ENCODE measurements at places on chromosomes 4 and X.
A peak's percentile ranks its signal among the peaks of the same experiment; 100 is the strongest.

DNA sequence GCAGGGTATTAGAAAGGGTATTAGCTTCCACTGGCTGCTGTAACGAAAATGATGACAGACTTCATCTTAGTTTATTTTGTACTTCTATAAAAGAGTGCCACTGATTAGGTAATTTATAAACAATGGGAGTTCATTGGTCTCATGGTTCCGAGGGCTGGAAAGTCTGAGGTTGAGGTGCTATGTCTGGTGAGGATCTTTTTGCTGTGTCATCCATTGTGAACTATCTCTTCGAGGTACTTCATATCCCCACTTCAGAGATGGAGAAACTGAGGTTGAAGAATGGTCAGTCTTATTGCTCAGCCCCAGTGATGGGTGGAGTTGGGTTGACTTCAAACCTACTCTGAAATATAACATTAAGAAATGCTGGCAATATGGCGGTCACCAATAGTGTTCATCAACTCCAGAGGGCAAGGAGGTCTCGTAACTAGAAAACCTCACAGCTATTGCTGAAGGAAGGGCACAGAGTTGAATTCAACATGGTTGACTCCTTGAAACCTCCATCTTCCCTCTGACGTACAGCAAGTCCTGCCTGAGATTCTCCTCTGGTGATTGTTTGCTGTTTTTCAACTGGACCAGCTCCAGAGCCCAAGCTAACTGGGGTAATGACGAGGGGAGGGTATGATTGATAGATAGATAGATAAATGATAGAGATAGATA lies 53.6 kb upstream of the SHOX start:
- no peak for DNase-seq

DNA sequence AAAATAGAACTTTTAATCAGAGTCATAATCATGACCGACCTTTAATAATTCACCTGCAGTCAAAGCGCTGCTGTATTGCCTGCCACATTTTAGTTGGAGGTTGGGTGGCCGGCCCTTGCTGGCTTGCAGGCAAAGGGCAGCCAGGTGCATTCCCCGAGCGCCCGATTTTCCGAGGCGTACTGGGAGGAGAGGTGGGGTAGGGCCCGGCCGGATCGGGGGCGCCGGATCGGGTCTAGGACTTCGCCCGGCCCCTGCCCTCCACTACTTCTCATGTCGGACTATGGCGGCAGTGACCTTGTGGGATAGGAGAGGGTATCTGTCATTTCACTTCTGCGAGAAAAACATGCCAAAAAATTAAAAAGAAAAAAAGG lies 2.5 kb upstream of the RS1 start:
- peak; percentile 67 for DNase-seq

- DNase-seq: no peak
Measured at GRCh38 chrX:39152106-39152649, 350.9 kb downstream of the MID1IP1 start.

GRCh38 chr4:114384629-114385028 lies 214.0 kb upstream of the UGT8 start:
- DNase-seq: no peak

DNA sequence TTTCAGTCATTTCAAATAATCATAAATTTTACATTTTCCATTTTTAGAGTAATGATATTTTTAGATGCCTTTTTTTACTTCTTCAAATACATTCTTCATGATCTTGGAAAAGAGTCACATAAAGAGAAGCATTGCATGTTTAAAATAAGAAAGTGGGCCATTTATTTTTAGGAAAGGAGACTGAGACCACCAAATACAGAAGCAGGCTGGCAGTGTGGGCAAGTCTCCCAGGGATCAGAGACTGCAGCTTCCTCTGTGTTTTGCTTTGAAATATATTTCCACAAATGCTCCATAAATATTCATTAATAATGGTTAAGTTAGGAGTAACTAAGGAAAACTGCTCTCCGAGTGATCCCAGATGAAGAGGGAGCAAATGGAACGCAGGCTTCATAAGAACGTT lies 276.7 kb downstream of the DCTD start:
- DNase-seq: no peak

GRCh38 chrX:101617211-101618191 lies at the start of gene ARMCX6:
ARMCX6 (minus strand) TSS chrX:101618000; CDS start chrX:101616620, 1,380 bp downstream.
- DNase-seq: peak; percentile 87

DNA sequence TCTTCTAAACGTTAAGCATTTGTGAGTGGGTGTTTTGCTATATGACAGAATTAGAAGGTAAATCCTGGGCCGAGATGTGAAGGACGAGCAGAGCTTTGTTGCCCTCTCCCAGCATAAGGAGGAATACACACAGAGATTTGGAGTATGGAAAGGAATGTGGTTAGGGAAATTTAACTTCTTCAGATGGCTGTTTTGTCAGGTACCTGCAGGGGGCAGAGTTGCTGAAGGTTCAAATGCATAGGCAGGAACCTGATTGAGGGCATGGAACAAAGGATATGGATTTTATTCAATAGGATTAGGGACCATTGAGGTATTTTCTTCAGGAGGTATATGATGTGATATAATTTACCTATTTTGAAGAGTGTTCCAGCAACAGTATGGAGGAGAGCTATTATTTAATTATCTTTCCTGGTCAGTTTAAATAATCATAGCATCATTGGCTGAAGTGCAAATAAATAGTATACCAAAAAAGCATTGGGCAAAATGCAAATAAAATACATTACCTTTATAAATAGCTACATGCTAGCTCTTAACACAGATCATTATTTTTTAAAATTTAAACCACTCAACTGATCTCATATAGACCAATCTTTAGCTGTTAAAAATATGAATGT lies 143.6 kb downstream of the SLIT2 start:
- no peak for DNase-seq

- DNase-seq: no peak
Measured at GRCh38 chr4:102639598-102639997, 121.2 kb downstream of the MANBA start.

DNA sequence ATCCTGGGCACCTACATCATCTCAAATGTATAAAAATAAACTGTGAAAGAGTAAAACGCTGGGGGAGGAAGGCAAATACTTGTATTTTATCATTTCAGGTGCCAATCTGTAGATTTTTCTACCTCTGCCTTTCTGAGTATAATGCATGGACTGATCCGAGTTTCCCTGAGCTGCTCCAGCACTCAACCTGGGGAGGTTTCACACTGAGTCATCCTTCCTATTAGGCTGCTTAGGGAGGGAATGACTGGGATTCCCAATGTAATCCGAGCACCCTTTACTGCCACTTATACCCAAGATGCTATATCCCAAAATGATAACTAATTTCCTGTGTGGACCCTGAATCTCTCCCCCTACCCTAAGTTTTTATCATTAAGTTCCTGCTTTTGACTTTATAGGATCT lies 126.6 kb downstream of the HNRNPD start:
- DNase-seq: no peak

DNA sequence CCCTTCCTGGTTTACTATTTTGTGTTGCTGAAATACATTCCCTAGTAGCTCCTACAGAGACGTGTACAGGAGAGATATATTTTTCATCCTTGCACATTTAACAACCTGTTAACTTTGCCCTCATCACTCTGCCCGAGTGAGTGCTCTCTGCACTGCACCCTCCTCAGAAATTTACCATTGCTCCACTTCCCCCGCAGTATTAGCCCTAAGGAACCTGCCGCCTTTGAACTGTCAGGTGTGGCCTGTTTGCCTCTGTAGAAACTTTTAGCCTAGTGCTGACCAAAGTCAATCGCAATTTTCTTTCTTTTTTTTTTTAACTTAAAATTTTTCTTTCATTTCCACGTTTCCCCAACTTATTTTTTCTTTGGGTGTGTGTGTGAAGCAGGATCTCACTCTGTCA lies 46.6 kb upstream of the TBL1X start:
- no peak for DNase-seq

DNA sequence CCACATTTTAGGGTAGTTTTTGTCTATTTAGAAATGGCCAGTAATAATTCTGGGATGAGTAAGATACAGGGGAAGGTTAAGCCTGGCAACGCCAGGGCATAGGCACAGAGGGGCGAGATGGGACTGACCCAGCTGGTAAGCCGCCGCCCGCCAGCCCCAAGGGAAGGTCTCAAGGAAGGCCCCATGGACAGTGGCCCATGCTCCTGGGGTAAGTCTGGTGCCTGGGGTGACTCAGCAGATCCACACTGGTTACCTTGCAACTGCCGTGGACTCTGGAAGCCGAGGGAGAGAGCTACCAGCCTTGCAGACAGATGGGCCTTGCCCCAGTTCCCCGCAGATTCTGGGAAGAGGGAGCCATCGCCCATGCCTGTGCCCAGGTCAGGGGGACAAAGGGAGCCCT lies 179.4 kb downstream of the AFAP1 start:
- no peak for DNase-seq

DNA sequence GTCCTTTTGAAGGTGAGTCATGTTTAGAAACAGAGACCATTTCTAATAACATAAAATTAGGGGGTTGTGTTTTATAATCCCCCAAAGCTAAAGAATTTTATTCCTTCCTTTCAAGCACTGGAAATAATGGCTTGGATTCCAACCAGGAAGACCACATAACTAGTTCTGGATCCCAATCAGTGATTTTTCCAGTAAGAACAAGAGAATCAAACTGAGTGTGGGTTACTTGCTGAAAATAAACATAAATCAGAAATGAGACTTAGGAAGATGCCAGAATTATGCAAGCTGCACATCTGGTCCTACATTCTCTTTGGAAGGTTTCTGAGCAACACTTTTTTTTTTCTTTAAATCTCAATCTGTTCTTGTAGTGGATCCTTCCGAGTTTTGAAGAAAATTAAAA lies 76.3 kb downstream of the SOWAHB start:
- no peak for DNase-seq

- no peak for DNase-seq
Measured at GRCh38 chr4:256492-256891, 48.8 kb downstream of the ZNF732 start.

- DNase-seq: no peak
Measured at GRCh38 chr4:15648600-15648999, 6.6 kb downstream of the FBXL5 start.

DNA sequence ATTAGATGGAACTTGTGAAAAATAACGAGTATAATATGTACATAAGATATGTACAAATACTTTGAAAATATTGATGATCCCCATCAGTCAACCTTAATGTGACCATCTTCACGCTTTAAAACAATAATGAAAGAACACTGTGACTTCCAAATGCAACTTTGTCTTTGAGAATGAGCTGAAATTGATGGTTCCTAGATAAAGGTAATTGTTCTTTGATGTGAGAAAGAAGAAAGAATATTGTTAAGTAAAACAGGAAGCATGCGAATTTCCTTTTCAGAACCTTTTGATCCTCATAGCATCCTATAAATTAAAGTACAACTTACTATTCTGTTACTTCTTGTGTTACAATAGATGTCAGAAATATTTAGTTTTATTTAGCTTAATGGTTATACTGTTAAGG lies 22.2 kb downstream of the IL2 start:
- DNase-seq: no peak

- no peak for DNase-seq
Measured at GRCh38 chr4:138389976-138390685, 148.0 kb upstream of the SLC7A11 start.

- DNase-seq: no peak
Measured at GRCh38 chrX:81728622-81729021, 526.7 kb downstream of the SH3BGRL start.

GRCh38 chr4:95980877-95981360 lies 141.0 kb downstream of the PDHA2 start:
- DNase-seq: no peak

DNA sequence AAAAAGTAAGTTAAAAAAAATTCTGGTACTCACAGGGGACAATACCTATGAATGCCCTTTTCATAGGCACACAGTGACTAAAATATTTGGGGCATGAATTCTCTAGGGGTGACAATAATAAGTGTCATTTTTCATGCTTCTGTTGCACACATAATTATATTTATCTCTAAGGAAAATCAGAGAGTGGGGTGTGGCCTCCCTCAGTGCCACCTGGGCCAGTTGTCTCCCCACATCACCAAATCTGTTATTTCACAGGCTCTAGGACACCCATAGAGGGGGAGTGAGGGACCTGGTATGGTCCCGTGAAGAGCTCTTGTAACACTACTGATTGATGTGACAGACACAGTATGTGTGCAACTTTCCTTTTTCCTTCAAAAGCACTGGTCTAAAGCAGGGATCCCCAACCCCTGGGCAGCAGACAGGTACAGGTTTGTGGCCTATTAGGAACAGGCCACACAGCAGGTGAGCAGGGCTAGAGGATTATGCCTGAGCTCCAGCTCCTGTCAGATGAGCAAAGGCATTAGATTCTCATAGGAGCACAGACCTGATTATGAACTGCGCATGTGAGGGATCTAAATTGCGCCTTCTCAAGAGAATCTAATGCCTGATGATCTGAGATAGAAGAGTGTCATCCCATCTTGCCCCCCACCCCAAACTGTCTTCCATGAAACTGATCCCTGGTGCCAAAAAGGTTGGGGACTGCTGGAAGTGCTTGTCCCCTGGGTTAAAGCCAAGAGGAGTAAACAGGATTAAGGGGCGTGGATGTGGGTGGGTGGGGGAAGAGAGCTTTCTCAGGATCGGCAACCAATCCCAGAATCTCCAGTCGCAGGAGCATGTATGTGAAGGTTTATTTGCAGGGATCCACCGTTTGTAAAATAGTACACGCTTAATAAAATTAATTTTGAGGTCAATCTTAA lies 856 bp downstream of the SLC9B1 start:
- no peak for DNase-seq

- no peak for DNase-seq
Measured at GRCh38 chr4:105992641-105993305, 97.5 kb downstream of the NPNT start.

GRCh38 chrX:134670134-134670924 lies 12.1 kb upstream of the PLAC1 start:
- no peak for DNase-seq

- DNase-seq: no peak
Measured at GRCh38 chr4:35818520-35818919, 425.8 kb downstream of the ARAP2 start.

DNA sequence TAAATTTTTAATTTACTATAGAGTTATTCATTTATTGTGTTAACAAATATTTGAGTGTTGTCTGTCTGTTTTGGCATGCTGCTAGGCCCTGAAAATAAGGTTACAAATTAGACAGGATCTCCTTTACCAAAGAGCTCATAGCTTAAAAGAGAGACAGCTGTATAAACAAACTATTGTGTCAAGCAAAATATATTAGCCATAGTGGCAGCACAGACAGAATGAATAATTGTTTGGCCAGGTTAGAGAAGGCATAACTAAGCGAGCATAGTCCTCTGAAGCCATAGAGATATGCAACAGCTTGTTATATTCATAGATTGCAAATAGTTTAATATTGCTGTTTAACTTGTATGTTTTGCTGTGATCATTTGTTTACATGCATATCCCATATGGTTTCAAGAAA lies 66.7 kb upstream of the NDUFC1 start:
- no peak for DNase-seq

GRCh38 chr4:54818481-54818880 lies 160.7 kb downstream of the KIT start:
- DNase-seq: no peak

DNA sequence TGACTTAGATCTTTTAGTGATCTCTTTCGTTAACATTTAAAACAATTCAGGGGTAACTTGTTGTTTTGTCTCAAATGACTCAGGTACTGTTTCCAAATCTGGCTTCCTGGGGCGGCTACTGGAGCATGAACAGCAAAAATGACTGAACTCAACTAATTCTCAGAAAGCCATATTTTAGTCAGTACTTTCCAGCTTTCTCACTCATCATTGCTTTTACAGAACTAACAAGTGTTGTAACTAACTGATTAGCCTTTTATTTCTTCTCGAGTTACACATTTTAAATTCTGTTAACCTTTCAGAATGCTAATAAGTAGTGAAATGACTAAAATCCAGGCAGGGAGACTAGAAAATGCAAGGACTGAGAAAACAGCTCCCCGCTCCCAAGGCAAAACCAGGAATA lies 55.3 kb downstream of the JADE3 start:
- no peak for DNase-seq

Measured in sciatic nerve (tissue), 2 donors.